ENCODE measurements at places on chromosomes 4 and X. TPM values are rescaled to one million over a fixed set of nuclear protein-coding genes. Genes with fewer than 3 reads are reported as not detected.

The RTL9 gene
- 0.39 TPM for total RNA-seq

The PCDH19 gene
- total RNA-seq: 122 TPM

The SPOCK3 gene
- 7.1 TPM for total RNA-seq

The SPIN4 gene
- 6.4 TPM for total RNA-seq

The ANK2 gene
- 18.6 TPM for total RNA-seq

The TBX22 gene
- not detected for total RNA-seq

The RASGEF1B gene
- 8.3 TPM for total RNA-seq

The ENOX2 gene
- total RNA-seq: 22.5 TPM

The EIF2S3 gene
- total RNA-seq: 368 TPM

The GAB3 gene
- 0.19 TPM for total RNA-seq

DNA sequence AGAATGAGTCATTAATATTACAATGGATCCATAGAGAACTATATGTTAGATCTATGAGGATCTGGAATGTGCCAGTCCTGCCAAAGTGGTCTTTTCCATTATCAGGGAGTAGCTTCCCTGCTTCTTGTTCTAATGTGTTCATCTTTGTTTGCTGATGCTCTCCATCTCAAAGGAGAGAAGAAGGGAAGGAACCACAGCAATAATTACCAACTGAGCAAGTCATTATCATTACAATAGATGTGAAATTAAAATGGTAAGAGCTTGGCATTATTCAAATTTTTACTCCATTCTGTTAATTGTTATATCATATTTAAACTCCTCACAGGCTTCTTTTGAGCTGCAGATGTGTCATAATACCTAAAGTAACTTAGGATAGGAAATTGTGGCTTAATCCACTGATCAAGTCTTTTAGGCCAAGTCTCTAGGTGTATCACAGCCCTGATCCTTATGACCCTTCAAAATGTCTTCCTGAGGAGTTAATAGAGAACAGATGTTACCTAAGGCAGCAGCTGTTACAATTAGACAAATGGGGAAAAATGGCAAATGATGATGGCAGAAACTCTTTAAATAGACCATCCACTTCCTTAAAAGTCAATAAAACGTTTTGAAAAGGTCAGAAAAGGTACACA lies 1492.7 kb upstream of the IGFBP7 start:
- DNase-seq: no peak

- DNase-seq: no peak
These were observed 26.7 kb upstream of the CLDN34 start for GRCh38 chrX:9940421-9940820.

DNA sequence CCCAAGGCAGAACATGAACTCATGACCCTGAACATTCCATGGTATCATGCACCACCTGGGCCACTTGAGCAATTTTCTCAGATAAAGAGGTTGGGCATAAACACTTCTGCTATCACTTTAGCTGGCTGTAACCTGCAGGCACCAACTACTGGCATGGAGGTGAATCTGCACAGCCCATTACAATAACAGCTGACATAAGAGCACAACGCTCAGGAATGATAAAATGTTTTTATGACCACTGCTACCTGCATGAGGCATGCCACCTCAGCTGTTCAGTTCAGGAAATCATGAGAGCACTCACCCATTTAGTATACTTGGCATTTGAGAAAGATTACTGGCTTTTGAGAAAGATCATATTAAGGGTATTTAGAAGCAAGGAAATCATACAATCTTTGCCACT lies 85.7 kb upstream of the SPIN4 start:
- no peak for DNase-seq

DNA sequence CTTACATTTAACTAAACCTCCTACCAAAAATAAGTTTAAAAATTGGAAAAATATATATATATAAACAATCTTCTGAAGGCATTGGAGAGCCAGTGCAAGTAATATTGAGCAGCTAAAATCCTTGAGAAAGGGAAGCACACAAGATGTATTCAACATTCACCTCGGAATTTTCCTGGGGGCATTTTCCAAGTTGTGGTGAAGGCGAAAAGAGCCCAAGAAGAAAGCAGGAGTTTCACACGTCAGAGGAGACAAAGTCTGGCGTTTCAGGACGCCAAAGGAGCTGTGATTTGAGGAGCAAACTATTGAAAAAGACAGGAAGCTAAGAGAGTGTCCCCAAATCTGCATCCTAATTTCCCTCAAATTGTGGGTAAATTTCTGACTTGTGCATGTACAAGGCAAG lies 9.1 kb upstream of the GASK1B start:
- no peak for DNase-seq

DNA sequence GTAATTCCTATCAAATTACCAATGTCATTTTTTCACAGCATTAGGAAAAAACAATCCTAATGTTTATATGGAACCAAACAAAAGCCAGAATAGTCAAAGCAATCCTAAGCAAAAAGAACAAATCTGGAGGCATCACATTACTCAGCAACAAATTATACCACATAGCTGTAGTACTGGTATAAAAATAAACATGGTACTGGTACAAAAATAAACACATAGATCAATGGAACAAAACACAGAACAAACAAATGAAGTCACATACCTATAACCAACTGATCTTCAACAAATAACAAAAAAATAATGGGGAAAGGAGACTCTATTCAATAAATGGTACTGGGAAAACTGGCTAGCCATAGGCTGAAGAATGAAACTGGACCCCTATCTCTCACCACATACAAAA lies 37.4 kb downstream of the PPA2 start:
- DNase-seq: no peak

DNA sequence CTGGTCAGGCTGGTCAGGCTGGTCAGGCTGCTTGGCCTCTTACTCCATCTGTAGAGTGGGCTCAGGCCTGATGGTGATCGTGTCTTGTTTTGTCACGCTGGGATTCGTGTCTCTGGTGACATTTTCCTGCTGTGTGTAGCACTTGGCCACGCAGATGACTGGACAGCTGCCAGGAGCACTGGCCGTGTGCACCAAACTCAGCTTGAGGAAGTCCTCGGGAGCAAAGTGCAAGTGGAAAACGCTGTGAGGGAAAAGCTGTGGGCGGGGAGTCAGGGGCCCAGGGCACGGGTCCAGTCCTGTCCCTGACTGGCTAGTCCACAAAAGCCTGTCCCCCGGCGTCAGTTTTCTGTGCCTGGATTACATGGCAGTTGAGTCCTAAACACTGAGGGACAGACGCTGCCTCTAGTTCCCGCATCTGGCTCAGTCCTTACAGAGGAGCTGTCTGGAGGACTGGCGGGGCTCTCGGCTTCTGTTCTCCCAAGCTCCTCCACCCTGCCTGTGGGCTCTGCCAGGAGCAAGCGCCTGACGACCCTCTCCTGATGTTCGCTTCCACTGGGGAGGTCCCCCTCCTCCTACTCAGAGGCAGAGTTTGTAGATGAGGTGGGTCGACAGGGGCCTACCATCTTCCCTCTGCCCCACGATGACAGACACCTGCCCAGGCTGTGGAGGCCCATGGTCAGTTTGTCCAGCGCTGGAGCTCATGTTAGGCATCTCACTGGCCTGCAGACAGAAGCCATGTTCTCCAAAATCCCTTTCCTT lies 35.9 kb upstream of the GRPEL1 start:
- no peak for DNase-seq

DNA sequence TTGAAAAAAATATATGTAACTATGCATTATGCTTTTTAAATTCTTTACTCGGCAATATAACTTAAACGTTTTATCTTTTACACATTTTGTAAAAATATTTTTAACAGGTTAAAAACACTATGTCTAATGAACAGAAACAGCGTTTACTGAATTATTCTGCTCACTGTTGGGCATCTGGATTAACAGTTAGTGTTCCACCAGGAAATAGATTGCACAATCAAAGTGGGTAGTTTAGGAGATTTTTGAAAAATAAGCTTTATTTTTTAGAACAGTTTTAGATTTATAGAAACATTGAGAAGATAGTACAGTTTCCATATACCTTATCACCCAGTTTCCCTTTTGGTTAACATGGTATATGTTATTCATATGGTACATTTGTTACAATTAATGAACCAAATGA lies 63.1 kb upstream of the FREM3 start:
- no peak for DNase-seq

- DNase-seq: no peak
These were observed 66.3 kb upstream of the FAM9C start for GRCh38 chrX:13110433-13111324.

DNA sequence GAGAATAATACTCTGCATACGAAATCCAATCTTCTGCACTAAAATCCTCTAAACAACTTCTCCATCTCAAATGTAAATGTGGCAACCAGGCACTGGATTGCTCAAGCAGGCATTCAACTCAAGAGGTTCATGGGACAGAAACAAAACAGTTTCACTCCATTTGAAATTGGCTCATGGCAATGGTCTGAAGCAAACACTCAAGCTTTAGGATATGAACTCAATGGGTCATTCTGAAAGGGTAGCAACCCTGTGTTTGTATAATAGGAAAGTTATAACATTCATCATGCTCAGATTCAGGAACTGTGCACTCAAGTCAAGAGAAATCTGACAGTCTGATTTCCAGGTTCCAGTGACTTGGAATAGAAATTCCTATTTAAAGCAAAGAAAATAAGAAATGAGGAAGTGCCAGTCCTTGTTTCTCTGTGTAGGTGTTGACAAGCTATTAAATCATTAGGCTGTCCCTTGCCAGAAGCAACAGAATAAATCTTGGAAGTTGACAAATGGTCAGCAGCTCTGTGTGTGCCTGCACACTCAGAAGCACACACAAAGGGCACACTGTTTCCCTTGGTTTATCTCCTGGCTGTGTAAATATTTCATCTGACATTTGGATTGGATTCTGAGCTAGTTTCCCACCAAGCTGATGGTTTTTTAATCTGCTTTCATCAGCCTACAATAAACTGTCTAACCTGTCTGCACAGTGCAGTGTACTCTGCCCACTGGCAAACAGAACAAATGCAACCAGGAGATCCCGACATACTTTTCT lies 75.9 kb upstream of the CITED1 start:
- no peak for DNase-seq

GRCh38 chrX:53718073-53718472 lies 31.6 kb upstream of the HUWE1 start:
- DNase-seq: no peak

DNA sequence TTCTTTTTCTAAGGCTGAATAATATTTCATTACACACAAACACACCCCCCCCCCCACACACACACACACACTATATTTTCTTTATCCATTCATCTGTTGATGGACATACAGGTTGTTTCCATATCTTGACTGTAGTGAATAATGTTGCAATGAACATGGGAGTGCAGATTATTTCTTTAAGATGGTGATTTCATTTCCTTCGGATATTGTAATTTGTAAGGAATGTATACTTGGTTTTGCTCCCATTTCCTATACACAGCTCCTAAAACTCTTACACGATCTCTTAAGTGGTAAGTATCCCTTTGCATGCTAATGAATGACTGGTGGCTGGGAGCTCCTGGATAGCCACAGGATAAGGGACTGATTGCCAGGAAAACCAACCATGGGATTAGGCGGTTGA lies 14.7 kb upstream of the RBMXL3 start:
- DNase-seq: no peak

- no peak for DNase-seq
These were observed 195.5 kb upstream of the PRPS2 start for GRCh38 chrX:12595720-12596119.

DNA sequence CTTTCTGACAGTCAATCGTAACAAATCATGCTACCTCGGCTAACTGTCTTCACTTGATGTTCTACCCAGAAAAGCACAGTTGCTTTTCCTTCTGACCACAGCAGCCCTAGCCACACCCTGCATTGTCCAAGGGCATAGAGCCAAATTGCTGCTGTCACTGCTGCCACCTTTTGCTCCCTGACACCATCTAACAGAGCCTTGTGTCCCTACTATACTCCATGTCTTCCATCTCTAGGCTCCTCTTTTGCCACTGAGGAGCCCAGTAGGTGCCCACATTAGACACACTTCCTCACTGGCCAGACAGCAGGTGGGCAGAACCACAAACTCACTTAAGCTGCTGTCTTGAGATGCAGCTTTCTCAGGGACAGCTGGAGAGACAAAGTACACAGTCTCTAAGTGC lies 91.4 kb downstream of the ANXA3 start:
- no peak for DNase-seq

- no peak for DNase-seq
These were observed 33.5 kb downstream of the MED28 start for GRCh38 chr4:17647927-17648326.

DNA sequence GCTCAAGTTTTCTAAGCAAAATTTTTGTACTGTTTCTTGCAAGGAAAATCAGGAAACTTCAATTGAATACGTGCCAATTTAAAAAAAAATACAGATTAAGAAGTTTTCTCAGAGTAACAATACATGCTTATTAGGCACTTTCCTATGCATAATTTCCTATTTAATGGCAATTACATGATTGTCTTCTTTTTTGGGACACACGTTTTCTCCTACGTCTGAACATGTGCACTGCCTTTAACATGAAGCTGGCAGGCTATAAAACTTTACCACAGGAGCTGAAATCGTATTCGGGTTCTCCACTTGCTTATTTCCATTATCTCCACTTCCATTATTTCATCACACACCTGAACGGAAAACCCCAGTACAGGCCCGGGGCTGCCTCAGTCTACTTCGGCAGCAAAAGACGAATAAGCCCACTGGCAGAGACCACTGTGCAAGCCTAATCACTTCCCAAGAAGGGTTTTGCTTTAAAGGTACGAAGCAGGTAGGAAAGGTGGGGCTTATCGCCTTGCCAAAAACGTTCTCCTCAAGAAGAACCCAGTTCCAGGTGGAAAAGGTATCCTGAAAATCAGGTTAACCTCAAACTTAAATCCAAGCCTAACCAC lies 575 bp downstream of the RCHY1 start:
- DNase-seq: no peak

DNA sequence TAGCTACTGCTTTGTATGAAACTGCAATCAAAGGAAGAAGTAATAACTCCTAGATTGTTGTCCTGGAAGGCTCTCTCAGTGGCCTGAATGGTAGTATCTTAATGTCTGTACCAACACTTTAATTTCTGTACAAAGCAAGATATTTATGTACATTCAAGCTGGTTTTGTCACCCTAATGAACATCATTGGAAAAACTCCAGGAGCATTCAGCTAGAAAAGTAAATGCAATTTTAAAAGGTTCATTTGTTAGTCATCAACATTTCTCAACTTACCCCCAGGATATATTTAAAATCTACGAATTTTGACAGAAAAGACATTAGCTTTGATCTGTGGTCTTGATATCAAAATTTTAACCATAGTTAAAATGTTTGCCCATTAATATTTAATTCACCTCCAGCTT lies 80.0 kb upstream of the FGF13 start:
- DNase-seq: no peak

DNA sequence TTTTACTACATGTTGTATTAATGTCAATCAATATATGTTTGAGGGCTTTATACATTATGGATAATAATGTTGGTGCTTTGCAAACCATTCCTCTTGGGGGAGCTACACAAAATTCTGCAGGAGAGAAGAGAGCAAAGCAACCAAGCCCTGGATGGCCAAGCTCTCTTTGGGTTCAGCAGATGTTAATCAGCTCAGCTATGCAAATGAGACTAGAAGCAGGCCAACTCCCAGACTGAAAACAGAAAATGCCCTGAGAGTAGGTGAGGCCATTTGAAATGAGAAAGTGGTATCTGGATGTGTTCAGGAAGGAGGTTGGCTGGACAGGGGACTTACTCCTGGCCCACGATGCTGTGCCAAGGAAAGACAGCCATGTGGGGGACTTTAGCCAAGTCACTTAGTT lies 387.0 kb downstream of the BCOR start:
- no peak for DNase-seq
